ENCODE measurements at places on chromosomes 16 and 17.
A peak's percentile ranks its signal among the peaks of the same experiment; 100 is the strongest.

DNA sequence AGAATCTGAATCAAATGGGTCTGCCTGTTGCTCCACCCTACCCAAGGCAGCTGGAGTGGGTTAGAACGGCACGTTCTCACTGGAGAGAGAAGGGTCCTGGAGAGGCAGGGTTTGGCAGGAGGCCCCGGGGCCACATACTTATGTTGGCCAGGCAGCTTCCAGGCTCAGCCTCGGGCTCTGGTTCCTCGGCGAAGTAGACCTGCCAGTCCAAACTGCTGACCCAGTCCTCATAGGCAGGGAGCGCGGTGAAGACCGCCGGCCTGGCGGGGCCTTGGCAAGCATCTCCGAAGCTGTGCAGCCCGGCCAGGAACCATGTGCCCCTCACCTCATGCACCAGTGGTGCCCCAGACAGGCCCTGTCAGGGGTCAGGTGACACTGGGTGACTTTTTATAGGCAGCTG is 4.8 kb downstream of the PRSS53 start:
- no peak for DNase-seq

DNA sequence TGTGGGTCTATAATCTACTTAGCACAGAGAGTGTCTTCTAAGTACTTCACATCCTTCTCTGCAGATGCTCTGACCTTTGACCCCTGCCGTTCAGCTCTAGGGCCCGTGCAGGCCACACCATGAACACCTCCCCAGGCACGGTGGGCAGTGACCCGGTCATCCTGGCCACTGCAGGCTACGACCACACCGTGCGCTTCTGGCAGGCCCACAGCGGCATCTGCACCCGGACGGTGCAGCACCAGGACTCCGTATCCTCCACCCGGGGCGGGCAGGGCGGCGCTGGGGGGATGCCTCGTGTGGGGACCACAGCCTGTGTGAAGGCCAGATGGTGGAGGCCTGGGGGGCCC is 686 bp downstream of the MLST8 start:
- no peak for DNase-seq

DNA sequence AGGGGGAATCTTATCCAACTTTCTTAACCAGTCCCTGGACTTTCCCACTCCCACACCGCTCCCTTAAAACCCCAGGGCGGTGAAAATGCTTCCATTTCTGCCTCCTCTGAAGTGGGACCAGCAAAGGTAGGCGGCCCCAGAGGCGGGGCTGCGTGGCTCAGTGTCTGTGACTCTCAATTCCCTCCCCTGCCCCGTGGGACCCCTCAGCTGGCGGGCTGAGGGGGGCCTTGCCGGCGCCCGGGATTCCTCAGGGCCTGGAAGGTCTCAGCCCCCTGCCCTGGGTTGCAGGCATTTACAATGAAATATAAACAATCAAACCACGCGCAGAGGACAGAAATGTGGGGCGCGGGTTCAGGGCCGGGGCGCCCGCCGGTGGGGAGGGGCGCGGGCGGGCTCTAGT is 3.6 kb downstream of the SOST start:
- no peak for DNase-seq

DNA sequence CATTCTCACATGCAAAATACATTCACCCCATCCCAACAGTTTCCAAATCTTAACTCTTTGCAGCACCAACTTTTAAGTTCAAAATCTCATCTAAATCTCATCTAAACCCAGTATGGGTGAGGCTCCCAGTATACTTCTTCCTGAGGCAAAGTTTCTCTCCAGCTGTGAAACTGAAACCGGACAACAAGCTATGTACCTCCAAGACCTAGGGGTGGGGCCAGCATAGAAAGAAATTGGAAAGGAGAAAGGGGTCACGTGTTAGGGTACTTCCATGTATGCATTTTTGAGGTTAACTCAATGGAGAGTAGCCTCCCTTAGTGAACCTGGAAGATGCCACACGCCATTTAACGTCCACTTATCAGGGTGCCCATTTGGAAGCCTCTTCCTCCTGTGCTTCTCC is 23.9 kb upstream of the LRRC75A start:
- no peak for DNase-seq

DNA sequence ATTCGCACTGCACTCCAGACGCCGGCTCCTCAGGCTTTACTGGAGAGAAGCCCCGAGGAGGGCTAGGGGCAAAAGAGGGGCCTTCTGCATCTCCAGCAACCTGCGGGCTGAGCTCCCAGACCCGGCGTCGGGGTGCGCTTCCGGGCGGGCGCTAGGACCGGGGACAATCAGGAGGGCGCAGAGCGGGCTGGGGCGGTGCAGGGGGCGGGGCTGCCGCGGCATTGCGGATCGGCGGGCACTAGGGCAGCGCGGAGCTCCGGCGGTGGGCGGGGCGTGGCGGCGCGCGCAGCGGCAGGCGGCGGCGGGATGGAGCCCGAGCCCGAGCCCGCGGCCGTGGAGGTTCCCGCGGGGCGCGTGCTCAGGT is at the start of gene TSEN54:
TSS of gene TSEN54 (plus strand) at position 274 of the 364 bp plus-strand sequence. CDS start at position 307, 33 bp downstream.
- DNase-seq, result peak; percentile 97
